ENCODE measurements at places on chromosomes 5 and 9.

DNA sequence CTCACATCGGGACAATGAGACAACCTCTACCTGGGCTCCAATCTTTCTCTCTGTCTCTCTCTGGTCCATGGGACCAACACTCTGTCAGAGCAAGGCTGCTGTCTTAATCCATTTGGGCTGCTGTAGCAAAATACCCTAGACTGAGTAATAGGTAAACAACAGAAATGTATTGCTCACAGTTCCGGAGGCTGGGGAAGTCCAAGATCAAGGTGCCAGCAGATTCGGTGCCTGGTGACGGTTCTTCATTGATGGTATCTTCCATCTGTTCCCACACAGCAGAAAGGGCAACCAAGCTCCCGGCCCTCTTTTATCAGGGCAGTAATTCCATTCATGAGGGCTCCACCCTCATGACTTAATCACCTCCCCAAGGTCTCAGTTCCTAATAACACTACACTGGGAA lies 61.3 kb upstream of the SPOCK1 start:
- no peak for DNase-seq

GRCh38 chr9:129582855-129583254 lies 38.0 kb downstream of the C9orf50 start:
- DNase-seq, result no peak

- no peak for DNase-seq
Measured at GRCh38 chr9:133839822-133840329, 101.7 kb upstream of the SARDH start.

DNA sequence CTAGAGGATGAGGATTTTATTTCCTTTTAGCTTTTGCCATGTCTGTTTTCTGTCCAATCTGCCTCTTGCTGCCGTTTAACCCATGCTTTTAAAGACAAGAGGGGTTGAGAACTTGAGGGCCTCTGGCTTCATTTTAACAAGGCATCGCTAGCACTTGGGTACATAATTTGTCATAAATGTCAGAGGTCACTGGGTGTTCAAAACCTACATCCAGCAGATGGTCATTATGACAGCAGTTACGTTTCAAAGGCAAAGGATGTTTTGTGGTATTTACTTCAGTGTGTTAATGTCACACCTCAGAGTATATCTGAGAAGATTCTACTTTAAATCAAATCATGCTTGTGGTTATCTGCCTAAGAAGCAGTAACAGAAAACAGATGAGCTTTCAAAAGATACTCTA lies 918.3 kb downstream of the NR2F1-AS1 start:
- DNase-seq, result no peak

DNA sequence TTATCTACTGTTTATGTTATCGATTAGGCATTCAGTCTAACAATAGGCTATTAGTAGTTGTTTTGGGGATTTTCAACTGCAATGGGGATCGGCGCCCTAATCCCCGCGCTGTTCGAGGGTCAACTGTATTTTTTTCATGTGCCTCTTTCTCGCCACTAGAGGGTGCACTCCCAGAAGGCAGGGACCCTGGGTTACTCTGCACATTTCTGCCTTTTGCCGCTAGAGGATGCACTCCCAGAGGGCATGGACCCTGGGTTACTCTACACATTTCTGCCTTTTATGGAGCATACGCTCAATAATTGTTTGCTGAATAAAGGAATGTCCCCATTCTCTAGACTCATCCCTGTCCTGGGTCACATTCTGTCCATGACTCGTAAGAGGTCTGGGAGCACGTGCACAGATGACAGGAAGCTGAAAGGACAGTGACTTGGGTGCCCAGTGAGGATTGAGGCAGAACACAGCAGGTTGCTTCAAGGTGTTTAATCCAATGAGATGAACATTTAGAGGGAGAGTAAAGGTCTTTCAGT lies 27.9 kb upstream of the RECK start:
- peak; percentile 35 for DNase-seq

- DNase-seq, result no peak
Measured at GRCh38 chr5:37836592-37837413, 3.0 kb downstream of the GDNF start.

DNA sequence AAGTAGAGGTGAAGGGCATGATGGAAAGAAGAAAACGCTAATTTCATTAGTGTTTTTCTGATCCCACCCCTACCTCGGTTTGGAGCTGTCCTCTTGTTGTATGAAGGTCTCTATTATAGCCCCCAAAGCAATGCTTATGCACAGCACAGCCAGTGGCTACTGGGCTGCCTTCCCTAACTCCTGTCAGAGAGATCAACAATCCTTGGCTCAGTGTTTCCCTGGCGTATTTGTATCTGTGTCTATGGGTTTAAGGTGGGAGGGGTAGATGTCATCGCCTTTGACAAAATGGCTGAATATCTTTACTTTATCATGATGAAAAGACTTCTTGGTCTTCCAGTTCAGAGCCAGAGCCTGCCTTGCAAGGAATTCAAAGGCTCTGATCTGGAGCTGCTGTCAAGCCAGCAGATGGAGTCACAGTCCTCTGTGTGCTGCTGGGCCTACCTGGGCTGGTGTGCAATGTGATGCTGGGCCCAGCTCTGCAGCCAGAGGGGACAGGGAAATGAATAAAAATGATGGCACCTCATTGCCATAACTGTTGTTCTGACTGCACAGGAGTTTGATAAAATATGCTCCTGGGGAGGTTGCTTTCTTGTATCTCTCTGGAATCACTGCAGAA lies 20.1 kb upstream of the HSPA9 start:
- no peak for DNase-seq

DNA sequence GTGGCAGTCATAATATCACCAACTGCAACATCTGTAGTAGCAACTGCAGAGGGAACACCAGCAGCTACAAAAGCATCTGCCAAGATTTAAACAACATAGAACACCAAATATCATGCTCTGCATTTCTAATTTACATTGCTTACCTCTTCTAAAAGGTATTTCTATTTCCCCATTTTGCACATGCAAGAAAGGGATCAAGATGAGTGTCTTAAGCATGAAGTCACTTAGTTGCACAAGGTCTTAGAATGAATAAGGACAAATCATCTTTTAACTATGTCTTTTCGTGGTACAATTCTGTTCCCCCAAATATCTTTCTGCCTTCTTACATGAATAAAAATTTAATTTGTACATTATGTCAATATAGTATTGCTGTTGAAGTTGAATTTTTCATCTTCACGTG lies 1746.4 kb downstream of the EFNA5 start:
- no peak for DNase-seq

- DNase-seq, result no peak
Measured at GRCh38 chr9:70529377-70529776, 114.9 kb upstream of the KLF9 start.

GRCh38 chr5:157212307-157212706 lies 31.7 kb downstream of the ITK start:
- no peak for DNase-seq

DNA sequence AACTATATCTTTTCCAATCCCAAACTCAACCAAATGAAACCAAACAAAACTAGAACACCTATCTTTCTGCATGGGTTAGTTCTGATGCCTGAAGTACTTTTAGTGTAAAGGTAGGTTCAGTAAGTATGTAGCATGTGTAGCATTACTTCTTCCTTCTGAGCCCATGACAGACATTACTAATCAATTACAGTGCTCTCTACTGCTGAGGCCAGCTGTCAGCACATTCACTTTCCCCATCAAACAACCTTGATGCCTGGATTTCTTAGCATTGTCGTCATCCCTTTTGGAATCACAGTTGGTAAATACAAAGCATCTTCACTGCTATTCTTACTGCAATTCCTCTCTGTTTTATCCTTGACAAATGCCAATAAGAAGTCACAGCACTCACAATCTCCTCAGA lies 103.2 kb downstream of the PTTG1 start:
- no peak for DNase-seq

DNA sequence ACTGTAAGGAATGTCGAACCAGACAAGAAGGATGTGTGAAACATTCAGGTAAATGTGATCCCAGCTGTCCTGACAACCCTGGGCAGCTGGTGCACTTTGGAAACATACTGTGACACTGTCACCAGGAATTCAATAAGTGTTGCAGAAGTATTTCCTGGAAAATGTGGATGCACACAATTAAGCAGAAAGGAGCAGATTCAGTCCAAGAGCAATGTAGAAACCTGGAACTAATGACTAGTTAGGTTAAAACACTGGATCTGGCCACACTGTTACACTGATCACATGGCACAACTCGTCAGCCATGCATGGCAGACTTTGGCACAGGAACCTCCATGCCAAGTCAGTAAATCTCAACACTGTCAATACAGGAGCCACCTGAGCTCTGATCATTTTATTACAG lies 109.0 kb downstream of the FAM174A start:
- DNase-seq, result no peak
